ENCODE measurements at places on chromosomes 16 and 17.

DNA sequence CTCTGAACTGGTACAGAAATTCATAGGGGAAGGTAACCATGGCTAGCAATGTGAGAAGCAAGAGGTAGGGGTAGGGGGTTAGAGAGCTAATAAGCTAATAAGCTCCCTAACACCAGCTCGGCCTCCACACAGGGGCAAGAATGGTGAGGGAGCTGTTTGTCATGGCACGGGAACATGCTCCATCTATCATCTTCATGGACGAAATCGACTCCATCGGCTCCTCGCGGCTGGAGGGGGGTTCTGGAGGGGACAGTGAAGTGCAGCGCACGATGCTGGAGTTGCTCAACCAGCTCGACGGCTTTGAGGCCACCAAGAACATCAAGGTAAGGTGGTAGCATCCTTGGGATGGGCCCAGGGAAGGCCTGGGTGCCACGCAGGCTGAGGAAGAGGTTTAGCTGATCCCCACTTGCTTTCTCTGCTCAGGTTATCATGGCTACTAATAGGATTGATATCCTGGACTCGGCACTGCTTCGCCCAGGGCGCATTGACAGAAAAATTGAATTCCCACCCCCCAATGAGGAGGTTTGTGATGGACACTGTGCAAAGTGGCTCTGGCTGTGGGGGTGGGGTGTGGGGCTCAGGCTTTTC is 3.5 kb upstream of the FTSJ3 start:
- no peak for DNase-seq

- no peak for DNase-seq
Measured at GRCh38 chr16:1565083-1565805, 31.8 kb downstream of the TMEM204 start.

GRCh38 chr17:59152925-59153324 is 2.1 kb downstream of the SKA2 start:
- no peak for DNase-seq

DNA sequence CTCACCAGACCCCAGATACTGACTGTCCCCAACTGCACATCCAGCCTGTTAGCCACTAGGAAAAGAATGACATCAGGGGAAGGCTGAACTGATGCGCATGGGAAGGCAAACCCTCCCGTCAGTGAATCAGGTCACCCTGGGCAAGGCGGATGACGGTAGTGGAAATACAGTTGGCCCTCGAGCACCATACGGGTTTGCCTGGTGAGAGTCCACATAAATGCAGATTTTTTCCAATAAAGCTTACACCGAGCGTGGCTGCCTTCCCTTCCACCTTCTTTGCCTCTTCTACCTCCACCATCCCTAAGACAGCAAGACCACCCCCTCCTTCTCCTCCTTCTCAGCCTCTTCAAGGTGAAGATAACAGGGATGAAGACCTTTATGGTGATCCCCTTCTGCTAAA is 236.1 kb upstream of the TNRC6C start:
- DNase-seq: no peak

DNA sequence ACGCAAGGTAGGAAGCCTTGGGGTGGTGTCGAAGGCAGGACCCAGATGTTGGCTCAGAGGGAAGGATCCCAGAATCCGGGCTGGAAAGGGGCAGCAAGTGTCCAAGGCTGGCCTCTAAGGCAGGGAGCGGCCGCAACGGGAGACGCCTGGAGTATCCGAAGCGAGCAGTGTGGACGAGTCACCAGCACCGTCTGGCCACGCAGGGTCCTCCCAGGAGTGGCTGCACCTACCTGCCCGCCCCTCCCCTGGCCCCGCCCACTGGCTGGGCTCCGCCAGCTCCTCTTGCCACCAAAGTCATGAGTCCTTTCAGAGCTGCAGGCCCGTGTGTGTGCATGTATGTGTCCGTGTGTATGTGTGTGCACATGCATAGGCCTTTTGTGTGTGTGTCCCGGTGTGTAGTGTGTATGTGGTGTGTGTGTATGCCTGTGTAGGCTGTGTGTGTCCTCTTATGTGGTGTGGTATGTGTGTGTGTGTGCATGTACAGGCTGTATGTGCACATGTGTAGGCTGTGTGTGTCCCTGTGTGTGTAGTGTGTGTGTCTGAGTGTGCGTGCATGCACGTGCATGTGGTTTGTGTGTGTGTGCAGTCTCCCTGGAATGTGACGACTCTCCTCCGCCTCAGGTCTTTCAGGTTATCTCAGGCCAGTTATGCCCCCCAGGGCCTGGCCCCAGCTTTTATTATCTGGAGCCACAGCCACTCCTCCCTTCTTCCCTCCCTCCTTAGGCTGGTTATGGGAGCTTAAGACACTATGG is at the start of gene PRSS8:
Gene PRSS8, minus strand, starts transcription at position 193 of the 752 bp plus-strand sequence. CDS start 229 bp downstream, outside the sequence.
- DNase-seq: peak; percentile 68

DNA sequence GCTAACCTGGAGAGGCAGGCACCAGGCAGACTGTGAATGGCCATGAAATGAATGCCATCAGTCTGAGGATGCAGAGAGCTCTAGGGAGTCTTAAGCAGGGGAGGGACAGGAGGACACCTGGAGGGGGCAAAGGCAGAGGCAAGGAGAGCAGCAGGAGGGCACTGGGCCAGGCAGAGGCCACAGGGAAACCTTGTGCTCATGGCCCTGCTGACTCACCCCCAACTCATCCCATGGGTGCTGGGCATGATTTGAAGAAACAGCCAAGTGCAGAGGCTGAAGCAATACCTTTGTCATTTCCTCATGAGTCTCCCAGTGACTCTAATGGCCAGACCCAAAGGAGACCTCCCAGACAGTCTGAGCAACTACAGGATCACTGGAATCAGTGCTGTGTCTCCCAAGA is 141.4 kb downstream of the TMEM132E start:
- DNase-seq: no peak

DNA sequence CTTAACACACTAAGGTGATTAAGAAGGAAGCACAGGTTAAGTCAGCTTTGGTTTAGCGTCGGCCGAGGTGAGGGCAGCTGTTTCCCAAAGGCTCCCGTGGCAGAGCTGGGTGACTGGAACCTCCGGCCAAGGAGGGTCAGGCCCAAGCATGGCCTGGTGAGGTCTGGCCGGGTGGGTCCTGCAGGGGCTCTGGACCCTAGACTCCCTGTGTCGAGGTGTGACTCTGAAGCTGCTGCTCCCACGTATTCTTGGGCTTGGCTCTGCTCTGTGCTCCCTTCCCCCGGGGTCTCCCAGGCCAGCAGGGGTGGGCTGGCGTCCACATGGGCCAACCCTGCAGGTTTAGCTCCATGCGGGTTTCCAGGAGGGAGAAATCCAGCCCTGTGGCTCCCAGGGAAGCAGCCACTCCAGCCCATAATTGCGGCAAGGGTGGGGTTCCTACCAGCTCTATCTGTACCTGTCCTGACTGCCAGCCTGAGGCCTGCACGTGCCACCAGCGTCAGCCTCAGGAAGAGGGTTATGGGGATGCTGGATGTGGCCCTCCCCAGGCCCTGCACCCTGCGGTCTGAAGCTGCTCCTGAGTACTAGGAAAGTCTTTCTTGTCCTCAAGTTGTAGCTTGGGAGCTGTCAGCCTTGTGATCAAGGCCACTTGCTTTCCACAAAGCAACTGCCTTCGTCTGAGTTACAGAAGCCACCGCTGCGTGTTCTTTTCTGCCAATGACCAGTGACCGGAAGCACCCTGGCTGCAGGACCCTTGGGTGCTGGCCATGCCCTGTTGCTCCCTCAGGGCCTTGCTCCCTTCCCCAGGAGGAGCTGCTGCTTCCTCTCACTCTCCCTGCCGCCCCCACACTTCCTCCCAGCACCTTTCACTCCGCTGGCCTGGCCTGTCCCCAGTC is 4.8 kb downstream of the CDK5R1 start:
- DNase-seq: no peak

DNA sequence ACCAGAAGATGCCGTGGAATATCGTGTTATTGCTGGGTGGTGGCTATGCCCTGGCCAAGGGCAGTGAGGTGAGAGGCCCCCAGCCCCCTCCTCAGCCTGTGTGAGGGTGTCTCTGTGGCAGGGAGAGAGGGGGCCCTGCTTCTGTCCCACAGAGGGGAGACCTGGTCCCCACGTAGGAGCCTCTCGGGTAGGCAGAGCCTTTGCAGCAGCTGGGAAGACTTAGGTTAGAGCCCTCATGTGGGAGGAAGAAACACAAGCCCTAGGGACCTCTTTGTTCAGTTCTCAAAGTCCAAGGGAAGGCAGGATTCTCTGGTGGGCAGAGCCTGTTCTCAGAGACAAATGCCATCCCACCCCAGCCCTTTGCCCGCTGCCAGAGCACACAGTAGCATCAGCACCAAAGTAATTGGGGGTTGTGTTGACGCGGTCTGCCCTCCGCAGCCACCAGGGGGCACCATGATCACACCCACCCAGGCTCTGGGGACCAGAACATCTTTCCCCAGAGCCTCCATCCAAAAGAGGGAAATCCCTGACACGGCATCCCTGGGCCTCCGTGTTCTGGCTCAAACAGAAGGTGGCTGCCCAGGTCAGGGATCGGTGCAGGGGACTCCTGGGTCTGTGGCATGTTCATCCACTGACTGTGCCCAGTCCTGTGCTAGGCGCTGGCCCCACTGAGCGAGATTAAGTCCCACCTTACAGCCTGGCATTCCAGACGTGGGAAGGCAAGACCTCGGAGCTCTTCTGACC is 11.5 kb upstream of the FOXN1 start:
- peak; percentile 68 for DNase-seq

- DNase-seq: no peak
Measured at GRCh38 chr17:58534901-58535421, 20.5 kb upstream of the MTMR4 start.

DNA sequence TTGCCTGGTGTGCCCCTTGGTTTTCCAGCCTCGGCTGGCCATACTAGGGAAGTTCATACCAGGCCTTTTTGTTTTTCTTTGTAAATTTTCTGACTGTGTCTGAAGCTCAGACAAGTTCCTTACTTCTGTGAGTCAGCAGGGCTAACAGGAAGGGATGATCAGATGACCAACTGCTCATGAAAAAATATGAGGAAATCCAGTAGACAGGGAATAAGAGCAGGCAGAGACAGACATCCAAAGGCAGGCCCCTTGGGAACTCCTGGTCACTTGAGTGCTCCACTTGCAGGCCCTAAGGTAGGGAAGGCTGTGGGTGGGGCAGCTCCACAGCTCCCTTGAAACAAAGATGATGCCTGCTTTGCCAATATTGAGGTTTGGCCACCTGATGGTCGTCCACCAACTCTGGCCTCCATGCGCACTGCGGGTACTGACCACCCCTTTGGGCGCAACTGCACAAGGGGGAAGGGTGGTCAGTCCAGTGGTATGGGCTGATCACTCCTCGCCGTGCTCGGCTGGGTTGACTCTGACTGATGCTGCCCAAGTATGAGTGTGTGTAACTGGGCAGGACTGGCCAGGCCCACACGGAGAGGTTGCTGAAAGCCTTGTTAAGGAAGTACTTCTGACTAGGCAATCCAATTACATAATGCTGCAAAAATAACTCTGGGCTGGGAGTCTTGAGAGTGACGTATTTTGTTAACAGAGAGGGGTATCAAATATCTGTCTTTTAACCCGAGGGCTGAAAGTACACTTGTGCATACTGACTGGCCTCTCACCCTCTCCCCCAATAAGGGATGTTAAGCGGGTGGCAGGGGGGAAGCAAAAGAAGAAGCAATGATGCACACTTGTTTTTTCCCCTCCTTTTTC is 20.8 kb upstream of the ZFHX3 start:
- peak; percentile 90 for DNase-seq

DNA sequence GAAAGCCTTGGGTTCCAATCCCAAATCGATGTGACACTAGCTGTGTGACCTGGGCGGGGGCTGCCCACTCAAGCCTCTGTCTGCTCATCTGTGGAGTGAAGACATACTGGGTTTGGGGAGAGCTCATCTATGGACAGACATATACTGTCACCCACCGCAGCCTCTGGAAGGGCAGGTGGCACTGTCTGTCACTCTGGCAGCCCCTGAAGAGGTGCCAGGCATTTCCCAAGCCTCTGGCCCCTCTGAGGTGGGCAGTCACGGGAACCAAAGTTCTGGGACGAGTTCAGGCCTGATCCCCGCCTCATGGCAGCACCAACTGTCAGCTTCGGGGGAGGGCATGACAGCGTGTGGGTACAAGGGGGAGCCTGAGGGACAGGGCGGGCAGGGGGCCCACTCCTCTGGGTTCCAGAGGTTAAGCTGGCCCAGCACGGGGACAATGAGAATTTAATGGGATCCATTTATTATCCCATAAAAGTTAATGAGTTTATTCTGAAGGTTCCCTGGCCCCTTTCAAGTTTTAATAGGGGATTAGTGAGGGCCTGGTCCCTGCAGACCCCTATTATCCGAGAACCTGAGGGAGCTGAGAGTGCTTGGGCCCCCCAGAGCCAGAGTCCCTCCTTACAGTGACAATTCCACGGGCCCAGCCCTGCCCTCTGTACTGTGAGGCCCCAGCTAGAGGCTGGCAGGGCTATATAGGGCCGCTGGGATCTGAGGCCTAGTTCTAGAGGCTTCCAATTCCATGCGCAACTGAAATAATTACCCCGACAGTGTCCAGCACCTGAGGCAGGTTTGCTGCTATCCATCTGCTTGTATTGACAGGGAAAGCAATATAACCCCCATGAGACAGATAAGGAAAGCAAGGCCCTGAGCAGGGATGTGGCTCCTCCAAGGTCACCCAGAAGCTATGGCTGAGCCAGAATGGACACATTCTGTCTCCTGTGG is 18.8 kb downstream of the SEZ6 start:
- DNase-seq: no peak

DNA sequence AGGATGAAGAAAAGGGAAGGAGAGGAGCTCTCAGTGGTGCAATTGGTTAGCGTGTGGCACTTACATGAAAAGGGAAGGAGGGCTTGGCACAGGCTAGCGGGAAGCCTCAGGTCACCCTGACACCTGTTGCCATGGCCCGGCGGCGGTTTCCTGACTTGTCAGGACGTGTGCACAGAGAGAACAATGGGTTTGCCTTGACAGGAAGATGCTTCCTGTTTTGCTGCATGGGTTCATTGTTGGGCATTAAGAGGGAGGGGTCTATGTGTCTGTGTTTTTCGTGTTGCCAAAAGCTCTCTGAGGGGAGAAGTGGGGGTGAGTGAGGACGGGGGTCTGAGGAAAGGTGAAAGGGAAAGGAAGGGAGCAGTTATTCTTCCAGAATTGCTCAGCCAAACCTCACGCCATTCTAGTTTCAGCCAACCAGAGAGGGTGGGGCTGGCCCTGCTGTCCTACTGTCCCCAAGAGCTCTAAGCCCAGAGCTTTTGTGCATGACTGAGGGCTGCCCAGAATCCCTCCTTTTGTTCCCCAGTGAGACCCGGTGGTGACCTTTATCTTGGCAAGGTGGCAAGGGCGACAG is 17.1 kb upstream of the CCR7 start:
- no peak for DNase-seq

Data from lung (tissue), 17 donors.